ENCODE measurements at places on chromosomes 12 and 14. TPM values are rescaled to one million over a fixed set of nuclear protein-coding genes. Genes with fewer than 3 reads are reported as not detected.

DNA sequence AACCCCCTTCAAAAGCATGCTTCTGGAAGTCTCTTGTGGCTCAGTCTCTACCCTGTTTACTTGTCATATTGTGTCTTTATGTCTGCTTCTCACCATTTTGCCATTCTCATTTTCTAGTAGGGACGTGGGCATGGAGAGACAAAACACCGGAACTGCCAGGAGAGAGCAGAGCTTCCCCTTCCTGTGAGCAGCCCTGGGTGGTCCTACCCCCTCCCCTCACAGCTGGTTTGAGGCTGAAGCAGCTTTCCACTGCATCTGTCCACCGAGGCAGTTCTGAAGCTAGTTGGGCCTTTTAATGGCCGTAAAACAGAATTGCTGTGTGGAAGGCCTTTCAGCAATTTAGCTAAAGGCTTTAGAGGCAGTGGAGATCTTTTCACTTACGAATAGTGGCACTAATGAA is 77.0 kb downstream of the PELI2 start:
- DNase-seq = no peak

LMNTD1 gene
- total RNA-seq = not detected

SLCO1B1 gene
- total RNA-seq = not detected

DNA sequence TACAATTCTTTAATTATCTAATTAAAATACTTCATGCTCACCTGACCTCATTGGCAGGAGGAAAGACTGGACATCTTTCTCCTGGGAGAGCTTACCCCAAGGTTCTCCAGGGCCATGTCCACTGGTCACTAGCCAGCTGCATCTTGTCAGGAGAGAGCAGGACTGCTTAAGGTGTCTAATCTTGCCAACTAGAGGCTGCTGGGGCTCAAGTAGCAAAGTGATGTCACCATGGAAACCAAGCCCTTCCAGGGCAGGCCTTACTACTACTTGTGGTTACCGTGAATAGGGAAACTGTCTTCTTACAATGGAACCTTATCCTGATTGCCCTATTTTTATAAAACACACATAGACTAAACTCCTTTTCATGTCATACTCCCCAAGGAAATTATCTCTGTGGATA is 376.4 kb downstream of the SNAPC1 start:
- DNase-seq = no peak

GRCh38 chr14:95915330-95915729 is 38.7 kb downstream of the TUNAR start:
- no peak for DNase-seq

IAPP gene
- not detected for total RNA-seq

DNA sequence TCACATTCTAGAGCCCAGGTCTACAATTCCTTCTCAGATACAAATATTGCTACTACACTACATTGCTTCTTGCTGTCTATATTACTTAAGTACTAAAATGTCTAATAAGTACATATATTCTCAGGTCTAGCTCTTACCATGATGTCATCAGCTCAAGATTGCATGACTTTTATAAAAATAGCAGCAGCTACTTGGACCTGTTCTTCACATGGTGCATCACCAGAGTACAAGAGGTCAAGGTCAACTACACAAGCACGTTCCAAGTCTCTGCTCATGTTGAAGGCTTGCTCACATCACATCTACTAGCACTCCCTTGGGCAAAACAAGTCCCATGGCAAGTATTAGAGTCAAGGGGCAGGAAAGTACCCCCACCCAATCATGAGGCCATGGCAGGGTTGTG is 465.6 kb downstream of the MED13L start:
- no peak for DNase-seq

DNA sequence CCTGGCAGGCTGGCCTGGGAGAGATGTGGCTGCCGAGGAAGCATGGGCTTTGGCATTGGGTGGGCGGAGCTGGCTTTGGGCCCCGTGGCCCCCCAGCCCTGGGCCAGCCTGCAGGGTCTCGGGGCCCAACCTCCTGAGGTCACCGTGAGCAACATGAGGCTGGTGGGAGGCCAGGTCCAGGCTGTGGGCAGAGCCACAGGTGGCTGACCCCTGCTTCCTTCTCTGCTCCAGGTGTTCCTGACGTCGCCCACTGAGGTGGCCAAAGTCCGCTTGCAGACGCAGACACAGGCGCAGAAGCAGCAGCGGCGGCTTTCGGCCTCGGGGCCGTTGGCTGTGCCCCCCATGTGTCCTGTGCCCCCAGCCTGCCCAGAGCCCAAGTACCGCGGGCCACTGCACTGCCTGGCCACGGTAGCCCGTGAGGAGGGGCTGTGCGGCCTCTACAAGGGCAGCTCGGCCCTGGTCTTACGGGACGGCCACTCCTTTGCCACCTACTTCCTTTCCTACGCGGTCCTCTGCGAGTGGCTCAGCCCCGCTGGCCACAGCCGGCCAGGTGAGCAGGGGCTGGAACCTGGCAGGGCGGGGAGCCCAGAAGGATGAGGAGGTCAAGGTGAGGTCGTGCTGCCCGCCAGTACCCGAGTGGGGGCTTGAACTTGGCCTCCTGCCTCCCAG is 5.5 kb downstream of the SLC25A47 start:
- no peak for DNase-seq

All from fibroblast of the aortic adventitia (primary cell).